ENCODE measurements at places on chromosomes 16 and 17.

- no peak for DNase-seq
Measured at GRCh38 chr16:86843812-86844211, 265.5 kb downstream of the FOXL1 start.

- DNase-seq: no peak
Measured at GRCh38 chr17:82846061-82846691, 6.4 kb upstream of the ZNF750 start.

- DNase-seq: peak; percentile 84
Measured at GRCh38 chr17:4947411-4948165, 742 bp downstream of the PFN1 start.

DNA sequence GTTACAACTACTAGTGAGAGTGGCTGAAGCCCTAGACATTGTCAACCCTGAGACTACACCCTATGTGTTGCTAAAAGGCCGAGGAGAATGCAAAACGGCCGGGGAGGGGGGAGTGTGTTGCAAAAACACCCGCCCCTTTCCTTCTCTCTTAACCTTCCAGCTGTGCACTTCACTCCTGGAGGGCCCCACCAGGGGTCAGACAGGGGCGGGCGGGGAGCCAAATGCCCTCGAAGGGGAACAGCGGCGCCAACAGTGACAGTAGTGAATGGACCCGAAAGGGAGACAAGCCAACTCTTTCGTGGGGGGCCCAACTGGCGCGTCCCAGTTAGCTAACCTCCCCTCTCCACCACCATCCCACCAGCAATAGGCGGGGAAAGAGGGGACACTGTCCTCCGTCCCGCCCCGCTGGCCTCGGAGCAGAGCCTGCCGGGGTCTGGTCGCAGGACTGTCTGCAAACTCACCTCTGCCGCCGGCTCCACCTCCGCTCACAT, 352 bp downstream of the MARF1 start:
- DNase-seq: peak; percentile 88

DNA sequence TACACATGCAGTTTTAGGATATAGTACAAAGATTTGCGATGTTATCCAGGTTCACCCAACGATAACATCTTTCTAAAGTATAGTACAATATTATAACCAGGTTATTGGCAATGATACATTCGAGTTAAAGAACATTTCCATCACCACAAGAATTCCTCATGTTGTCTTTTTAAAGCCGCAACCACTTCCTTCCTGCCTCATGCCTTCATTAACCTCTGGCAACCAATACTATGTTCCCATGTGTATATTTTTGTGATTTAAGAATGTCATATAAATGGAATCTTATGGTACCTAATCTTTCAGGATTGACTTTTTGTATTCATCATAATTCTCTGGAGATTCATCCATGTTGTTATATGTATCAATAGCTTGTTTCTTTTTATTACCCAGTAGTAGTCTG, 1183.2 kb downstream of the CDH11 start:
- DNase-seq: no peak

GRCh38 chr17:49216482-49216881, 6.0 kb downstream of the ABI3 start:
- no peak for DNase-seq

GRCh38 chr17:35315283-35315682, 58.1 kb downstream of the SLFN11 start:
- DNase-seq: no peak

- DNase-seq: no peak
Measured at GRCh38 chr16:75996491-75996890, 270.2 kb upstream of the CPHXL start.

DNA sequence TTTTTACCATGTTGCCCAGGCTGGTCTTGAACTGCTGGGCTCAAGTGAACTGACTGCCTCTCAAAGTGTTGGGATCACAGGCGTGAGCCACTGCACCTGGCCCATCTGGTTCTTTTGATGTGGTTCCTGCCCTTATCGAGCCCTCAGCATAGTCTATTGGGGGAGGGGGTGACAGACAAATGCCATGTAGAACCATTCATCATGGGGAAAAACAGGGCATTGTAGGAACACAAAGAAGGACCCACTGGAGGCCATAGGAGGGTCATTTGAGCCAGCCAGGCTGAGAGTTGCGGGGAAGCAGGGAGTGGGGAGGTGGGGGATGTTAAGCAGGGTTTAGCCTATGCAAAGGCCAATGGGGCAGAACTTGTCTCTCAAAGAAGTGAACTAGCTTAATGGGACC, 11.9 kb downstream of the SEC14L5 start:
- no peak for DNase-seq

DNA sequence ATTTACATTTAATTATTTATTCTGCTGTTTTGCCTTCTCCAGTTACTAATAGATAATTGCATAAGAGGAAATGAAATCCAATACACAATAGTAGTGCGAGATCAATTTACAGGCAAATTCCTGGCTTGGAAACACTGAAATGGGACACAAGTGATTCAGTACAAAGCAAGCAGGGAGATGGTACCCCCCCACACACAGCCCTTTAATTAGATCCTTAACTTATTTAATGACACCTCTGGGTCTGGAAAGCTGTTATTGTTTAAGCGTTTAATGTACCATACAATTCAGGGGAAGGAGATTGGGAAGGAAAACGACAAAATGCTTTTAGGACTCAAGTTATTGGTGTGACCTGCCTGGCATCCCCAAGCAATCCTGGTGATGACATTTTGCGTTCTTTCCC, 318.2 kb downstream of the NPIPA8 start:
- no peak for DNase-seq

DNA sequence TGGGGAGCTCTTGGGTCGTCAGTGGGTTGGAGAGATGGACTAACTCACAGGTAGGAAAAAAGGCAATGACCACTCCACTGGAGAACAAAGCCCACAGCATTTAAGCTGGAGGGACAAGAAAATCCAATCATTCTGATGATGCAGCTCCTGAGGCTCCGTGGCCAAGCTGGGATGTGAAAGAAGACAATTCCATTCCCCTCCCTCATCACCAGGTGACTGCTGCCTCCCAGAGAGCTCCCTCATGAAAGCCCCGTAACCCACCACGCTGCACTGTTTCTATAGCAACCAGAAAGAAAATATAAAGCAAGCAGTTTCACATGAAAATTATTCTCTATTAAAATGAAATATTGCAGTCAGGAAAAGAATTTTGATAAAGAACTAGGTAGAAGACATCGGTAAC, 15.2 kb downstream of the ANKRD11 start:
- no peak for DNase-seq

DNA sequence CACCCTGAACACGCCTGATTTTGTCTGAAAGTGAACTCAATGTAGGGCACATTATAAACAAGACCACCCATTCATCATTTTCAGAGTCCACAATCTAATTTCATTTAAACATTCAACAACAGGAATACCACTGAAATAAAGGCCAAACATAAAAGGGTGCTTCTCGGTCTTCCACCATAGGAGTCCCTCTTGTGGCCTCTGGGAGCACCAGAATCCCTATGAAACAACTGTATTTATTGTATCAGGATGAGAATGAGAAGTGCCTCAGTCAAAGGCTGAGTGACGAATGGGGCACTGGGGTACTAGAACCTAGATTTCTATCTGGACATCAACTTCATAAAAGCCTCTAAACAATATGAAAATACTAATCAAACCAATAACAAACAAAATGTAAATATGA, 40.4 kb downstream of the NXPH3 start:
- DNase-seq: no peak

- DNase-seq: peak; percentile 86
Measured at GRCh38 chr17:75877752-75878173, 618 bp downstream of the TRIM47 start.

GRCh38 chr17:10646392-10646990, 10.6 kb downstream of the MYH3 start:
- DNase-seq: peak; percentile 80

DNA sequence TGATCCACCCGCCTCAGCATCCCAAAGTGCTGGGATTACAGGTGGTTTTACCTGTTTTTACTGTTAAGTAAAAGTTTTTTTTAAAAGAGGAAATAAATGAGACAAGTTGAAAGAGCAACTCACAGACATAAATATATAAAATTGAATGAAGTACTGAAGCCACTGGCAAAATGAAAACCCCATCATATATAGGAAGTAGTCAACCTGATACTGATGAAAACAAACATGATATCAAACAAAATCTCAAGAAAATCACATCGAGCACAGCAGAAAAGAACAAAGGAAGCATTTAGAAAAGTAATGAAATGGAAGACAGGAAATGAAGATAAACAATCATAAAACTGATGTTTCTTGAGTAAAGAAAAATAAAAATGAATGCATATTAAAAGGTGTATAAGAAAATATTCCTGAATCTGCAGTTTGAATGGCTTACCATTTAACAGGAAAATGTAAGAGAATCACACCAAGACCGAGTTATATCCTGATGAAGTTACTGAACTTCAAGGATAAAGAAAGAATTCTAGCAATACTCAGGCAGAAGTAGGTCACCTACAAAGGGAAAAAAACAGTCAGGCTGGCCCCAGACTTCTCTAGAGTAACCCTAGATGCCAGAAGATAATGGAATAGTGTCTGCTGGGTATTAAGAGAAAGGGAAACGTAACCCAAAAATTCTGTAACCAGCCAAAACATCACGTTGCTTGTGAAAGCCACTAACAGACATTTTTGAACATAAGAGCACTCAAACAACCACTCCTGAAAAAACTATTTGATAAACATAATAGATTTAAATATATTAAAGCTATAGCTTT, 31.5 kb downstream of the UBE2G1 start:
- no peak for DNase-seq

GRCh38 chr17:78915872-78916632, 9.1 kb downstream of the TIMP2 start:
- peak; percentile 39 for DNase-seq

DNA sequence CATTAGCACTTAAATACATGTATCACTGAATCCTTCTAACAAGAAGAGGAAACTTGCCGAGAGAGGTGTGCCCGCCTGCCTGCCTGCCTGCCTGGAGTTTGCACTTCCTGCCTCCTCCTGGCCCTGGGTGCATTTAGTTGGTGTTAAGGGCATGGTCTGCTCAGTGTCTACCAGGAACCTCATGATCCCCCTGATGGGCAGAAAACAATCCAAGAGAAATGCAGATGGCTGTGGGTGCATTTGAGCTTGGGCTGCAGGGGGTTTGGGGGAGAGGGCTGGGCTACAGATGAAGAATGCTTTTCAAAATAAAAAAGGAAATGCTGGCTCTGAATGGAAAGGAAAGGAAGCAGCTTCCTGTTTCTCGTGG, 10.1 kb downstream of the KSR1 start:
- DNase-seq: no peak

DNA sequence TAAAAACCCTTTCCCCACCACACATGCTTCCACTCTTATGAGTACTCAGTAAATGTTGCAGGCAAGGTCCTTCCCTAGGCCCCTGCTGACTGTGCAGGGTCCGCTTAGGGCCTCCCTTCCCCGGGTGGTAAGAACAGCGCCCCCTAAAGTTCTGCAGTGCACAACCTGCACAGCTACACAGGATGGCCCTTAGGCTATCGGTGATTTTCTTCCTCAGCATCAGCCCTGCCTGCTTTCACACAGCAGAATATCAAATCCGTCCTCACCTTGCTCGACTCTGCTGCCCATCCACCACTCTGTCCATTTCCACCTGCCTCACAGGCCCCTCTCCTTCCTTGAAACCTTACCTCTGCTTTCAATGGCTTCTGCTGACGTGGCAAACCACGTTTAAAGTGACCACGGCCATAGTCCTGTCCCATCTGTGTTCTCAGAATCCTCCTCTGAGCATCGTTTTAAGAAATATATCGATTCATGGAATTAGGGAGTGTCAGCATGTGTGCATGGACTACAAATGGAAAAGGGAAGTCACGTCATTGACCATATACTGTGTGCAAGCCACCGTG, 51.4 kb upstream of the TMEM132E start:
- no peak for DNase-seq

GRCh38 chr17:29292992-29293889, 707 bp downstream of the NUFIP2 start:
- DNase-seq: peak; percentile 73

DNA sequence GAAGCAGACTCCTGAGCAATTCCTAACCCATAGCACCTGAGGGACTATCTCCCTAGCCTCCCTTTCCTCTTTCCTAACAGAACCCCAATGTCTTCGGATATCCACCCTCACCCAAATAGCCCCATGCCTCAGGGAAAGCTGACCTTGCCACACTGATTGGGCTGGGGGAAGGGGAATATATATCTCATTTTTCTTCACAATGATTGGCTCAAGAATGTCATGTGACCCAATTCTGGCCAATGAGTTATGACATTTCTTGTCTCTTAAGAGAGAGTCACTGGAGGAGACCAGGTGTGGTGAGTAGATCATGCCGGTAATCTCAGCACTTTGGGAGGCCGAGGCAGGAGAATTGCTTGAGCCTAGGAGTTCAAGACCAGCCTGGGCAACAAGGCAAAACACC, 71.9 kb upstream of the NLK start:
- DNase-seq: no peak

- peak; percentile 22 for DNase-seq
Measured at GRCh38 chr17:13346996-13347762, 254.6 kb downstream of the HS3ST3A1 start.

DNA sequence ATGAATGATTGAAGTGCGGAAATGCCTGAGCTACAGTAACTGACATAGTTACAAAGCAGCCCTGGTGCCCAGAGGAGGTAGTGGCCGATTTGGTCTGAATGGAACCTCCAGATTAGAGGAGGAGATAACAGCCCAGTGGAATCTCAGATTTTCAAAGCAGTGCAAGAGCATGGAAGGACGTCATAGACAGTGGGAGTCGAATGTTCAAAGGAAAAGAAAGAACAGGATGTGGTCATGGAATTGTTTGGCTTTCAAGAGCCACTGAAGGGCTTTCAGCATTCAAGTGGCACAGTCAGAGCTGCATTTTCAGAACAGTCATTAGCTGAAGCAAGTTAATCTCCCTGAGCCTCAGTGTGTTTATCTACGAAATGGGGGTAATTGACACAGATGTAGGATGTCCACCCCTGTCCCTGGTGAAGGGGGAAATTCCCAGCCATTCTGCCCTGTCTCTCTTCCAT, 104.6 kb upstream of the CACNG3 start:
- DNase-seq: no peak

DNA sequence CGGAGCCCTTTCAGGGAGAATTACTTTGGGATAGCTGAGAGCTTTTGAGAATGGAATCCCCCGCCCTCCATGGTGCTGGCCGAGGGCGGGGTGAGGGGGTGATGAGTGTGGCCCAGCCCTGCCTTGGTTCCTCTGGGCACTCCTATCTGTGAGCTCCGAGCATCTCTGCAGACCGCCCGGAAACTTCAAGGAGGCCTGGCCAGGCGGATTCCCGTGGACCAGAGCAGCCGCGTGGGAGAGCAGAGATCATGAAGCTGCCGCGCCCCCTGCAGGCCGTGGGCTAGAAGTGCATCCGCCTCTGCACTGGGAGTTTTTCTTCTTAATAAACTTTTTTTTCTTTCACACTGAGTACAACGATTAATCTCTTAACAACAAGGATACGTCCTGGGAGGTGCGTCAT, 392.9 kb upstream of the EEF2KMT start:
- DNase-seq: peak; percentile 44

GRCh38 chr17:45791935-45792334, 7.8 kb downstream of the CRHR1 start:
- DNase-seq: no peak

DNA sequence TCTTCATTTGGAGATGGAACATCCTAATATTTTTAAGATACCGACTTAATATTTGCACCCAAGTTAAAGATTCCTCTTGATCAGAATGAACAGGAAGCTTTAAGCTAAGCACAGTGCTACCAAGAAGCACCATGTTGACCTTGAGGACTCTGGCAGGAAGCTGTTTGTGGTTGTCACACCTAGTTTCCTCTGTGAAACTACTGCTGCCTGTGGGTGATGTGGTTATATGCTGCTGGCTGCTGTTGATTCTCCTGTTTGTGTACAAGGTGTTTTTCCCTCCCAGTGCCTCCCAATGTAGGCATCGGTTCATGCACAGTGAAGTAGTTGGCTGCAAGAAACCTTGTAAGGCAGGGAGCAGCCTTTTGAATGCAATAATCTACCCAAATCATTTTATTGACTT, 23.4 kb downstream of the RBL2 start:
- DNase-seq: peak; percentile 68
